NCI-H1105 (cell line): ENCODE measurements at places on chromosomes 16 and 17.

DNA sequence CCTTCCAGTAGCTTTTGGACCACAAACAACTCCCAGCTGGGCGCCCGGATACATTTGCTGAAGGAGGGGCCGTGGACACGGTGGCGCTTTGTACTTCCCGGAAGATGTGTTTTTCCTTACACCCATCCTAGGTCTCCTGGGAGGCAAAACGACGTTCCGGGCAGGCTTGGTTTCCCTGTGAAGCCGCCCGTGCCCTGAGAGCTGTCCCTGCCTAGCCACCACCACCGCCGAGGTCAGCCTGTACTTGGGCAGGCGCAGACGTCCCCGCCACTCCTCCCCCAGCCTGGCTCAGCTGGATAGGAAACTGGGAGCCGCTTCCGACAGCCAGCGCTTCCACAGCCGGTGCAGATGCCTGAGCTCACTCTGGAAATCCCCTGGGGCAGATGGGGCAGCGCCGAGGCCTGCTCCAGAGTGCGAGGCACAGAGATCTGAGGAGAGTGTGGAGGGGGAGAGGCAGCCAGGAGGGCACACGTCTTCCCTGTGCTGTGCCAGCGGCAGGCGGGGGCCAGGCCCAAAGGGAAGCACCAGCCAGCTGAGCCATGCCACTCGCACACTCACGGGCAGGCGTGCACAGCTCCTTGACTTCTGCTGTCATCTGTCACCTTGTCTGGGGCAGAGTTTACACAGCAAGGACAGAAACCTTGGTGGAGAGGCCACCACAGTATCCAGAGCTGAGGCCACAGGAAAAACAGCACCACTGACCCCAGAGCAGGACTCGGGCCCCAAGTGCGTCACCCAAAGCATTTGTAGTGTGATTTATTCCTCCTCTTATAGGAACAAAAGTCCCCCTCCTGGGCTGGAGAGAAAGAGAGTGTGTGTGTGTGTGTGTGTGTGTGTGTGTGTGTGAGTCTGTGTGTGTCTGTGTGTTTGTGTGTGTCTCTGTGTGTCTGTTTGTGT is 3.0 kb downstream of the RHBDF2 start:
- DNase-seq = no peak

- DNase-seq = no peak
Observed at GRCh38 chr16:23072769-23073549, 76.3 kb downstream of the USP31 start.

DNA sequence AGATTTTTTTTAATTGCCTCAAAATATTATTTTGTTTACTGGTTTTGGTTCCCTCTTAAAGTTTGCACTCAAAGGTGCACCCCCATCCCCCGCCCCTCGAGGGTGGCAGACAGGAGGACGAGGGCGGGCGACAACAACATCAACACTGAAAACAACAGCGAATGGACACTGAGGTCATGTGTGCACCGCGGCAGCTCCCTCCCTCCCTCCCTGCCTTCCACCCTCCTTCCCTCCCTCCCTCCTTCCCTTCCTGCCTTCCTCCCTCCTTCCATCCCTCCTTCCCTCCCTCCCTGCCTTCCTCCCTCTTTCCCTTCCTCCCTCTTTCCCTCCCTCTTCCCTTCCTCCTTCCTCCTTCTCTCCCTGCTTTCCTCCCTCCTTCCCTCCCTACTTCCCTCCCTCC is 1.5 kb upstream of the OSGIN1 start:
- DNase-seq = no peak

DNA sequence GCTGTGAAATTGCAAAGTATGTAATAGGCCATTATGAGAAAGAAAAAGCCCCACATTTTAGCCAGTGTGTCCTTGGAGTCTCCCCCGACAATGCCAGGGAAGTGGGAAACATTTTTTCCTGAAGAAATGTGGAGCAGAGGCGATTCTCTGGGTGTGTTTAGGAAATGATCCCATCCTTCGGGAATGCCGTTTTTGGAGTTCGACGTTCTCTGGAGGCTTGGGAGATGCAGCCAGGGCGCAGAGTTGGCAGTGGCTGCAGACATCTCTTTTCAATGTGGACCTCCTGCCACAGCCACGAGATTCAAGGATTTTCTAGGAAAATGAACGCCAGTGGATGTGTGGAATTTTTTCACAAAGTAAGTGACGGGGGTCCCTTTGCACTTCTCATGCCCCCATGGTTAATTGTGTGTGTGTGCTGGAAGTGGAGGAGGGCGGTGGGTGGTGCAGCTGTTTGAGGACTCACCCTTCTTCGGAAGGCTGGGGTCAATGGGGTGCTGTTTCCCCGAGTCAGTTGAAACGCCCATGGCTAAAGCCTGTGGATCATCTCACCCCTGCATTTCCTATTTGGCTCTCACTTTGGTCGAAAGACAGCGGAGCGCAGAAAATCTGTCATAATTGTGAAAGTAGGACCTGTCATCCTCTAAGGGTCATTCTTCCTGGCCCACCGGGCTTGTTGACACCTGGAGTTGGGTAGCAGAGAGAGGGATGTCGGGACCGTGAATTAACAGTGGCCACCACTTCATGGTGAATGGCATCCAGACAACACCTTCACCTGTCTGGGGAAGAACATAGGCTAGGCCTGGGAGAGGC is 73.2 kb downstream of the CMIP start:
- DNase-seq = no peak

- DNase-seq = no peak
Observed at GRCh38 chr17:43667947-43668348, 6.2 kb upstream of the MEOX1 start.
